NT2/D1 (cell line): ENCODE measurements at places on chromosomes 4 and X.
A peak's percentile ranks its signal among the peaks of the same experiment; 100 is the strongest.

- peak; percentile 47 for DNase-seq
These were observed 122.6 kb downstream of the SHISA3 start for GRCh38 chr4:42519803-42520417.

- no peak for DNase-seq
These were observed 50.3 kb upstream of the OTUD4 start for GRCh38 chr4:145230726-145231125.

DNA sequence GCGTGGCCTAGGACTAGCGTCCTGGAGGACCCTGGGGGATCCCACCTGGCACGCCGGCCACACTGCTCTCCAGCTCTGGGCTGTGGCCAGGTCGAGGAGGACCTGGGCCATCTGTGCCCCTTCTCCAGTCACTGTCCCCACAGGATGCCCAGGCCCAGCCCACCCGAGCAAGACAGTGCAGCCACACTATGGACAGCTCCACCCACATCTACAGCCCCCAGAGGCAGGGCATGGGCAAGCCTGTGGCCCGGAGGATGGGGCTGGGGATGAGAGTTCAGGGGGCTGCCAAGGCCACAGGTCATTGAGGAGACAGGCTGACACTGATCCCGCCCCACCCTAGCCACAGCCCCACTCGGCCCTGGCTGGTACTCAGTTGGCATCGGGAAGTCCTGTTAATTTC lies 30.3 kb downstream of the FAM53A start:
- no peak for DNase-seq

DNA sequence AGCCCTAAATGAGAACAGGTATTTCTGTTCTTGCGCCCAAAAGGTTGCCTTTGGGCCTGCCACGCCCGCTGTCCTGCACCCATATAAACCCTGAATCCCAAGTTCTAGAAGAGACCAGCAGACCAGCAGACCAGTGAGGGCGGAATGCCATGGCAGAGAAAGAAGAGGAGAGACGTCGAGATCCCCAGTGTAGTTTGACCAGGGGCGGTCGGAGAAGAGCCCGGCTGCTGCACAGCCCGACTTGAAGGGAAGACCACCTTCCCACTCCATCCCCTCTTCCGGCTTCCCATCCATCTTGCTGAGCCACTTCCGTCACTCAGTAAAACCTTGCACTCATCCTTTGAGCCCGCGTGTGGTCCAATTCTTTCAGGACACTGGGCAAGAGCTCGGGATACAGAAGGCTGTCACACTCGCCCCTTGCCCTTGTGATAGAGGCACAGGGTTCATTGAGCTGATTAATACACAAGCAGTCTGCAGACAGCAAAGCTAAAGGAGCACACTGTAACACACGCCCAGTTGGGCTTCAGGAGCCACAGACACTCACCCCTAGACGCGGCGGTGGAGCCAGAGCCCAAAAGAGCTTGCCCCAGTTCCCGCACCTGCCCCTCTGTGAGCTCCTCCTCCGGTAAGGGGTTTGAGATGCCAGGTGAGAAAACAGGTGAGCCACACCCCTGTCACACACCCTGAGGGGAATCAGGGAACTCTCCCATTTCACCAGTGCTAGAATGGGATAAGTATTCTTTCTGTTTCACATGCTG lies 230.8 kb downstream of the PCDH10 start:
- DNase-seq, result no peak

DNA sequence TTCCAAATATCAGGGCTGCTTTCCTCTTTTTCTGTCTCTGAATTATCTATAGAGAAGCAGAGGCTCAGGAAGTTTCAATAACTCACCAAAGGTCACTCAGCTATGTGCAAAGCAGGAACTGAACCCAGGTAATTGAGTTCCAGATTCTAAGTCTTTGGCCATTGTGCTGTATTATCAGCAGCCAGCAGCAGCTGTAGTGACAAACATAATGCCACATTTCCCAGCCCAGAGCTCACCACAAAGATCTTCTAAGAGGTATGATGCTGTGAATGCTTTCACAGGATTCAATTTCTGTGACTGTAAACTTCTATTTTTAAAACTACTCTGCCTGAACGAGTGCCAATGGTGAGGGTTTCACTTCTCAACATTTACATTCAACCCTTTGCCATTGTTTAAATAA lies 56.4 kb downstream of the SPOCK3 start:
- DNase-seq, result no peak

- DNase-seq, result no peak
These were observed 1328.3 kb downstream of the C4orf33 start for GRCh38 chr4:130424211-130424610.

DNA sequence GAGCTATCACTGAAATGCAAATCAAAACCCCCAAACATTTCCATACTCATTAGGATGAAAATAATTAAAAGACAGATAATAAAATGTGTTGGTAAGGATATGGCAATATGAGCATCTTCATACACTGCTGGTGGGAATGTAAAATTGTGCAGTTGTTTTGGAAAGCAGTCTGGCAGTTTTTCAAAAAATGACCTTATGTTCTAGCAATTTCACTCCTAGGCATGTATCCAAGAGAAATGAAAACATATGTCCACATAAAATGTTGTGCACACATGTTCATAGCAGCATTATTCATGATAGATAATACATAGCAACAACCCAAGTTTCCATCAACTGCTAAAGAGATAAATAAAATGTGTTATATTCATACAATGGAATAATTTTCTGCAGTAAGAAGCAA lies 14.8 kb upstream of the GPRASP2 start:
- DNase-seq, result no peak

DNA sequence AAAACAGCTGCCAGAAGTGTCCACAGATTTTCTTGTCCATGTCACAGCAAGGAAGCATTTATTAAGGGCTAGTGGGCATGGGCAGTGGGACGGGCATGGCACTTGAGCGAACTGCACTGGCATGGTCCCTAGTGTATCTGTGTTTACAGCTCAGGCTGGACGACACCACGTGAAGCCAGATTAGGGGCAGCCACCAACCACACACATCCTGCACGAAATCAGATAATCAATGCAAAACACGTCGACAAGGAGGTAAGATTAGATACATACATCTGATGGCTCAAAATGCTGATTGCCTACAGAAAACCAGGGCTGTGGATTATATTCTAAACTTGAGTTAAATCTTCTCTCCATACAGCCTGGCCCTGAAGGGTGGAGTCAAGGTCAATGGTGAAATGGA lies 103.8 kb upstream of the ATP6AP2 start:
- no peak for DNase-seq

GRCh38 chr4:142581881-142582280 lies 264.2 kb downstream of the INPP4B start:
- DNase-seq, result no peak

- no peak for DNase-seq
These were observed 78.2 kb downstream of the FAM47A start for GRCh38 chrX:34053931-34054330.

DNA sequence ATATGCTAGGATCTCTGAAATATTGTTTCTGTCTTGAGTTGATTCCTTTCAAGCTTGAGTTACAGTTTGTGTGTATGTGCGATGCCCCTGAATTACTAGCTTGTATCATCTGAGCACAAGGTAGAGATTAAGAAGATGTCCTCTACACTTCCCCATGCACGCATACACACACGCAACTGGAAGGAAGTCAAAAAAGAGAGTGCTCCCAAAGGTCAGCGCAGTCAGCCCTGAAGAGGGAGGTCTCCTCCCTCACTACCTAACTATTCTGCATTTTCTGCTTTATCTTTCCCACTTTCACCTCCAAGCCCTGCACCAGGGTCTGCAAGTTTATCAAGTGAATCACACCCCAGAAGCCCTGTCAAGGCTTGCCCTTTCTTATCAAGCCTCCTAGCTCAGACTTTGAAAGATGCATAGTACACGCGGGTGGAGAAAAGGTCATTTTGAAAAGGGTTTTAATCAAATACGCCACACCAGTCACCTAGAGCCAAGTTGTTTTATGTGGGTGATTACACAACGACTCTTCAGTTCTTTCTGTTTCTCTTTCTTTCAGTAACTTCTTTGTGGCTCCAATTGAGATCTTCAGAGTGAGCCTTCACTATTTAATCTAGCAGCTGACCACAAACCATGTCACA lies 127.7 kb downstream of the ASB9 start:
- no peak for DNase-seq

GRCh38 chr4:165873298-165874071 lies 448 bp downstream of the TLL1 start:
- no peak for DNase-seq

GRCh38 chr4:175453456-175453855 lies 358.6 kb downstream of the GPM6A start:
- no peak for DNase-seq

GRCh38 chr4:1855333-1856070 lies 454 bp downstream of the LETM1 start:
- no peak for DNase-seq

GRCh38 chr4:26433556-26433955 lies 56.7 kb downstream of the CCKAR start:
- no peak for DNase-seq

GRCh38 chr4:139374251-139374650 lies 72.0 kb upstream of the NDUFC1 start:
- no peak for DNase-seq

DNA sequence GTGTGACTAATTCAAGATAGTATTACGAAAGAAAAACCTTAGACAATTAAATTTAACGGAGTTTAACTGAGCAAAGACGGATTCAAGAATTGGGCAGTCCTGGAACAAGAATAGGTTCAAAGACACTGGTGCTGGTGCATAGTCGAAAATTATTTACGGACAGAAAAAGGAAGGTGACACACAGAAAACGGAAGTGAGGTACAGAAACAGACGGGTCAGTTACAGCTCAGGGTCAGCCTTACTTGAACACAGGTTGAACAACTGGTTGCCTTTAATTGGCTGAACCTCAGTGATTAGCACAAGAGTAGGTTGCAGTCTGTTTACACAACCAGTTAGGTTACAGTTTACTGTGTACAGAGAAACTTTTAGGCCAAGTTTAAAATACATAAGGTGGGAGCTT lies 31.5 kb downstream of the KLHL8 start:
- no peak for DNase-seq

DNA sequence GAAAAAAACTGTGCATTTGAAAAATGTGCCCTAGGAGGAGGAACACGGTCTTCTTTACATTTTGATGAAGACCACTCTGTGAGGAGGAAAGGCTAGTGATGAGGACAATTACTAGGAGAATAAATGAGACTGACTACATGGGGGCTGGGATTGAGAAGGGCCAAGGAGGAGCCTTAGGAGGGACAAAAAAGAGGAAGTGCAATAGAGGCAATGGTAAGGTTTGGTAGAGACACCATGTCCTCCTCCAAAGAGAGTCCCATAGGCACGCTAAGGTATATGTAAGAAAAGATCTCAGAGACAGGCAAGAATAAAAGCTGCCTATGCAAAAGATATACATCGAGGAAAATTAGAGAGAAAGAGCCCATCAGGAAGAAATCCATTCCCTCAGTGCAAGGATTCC lies 336.5 kb upstream of the SFRP2 start:
- no peak for DNase-seq

DNA sequence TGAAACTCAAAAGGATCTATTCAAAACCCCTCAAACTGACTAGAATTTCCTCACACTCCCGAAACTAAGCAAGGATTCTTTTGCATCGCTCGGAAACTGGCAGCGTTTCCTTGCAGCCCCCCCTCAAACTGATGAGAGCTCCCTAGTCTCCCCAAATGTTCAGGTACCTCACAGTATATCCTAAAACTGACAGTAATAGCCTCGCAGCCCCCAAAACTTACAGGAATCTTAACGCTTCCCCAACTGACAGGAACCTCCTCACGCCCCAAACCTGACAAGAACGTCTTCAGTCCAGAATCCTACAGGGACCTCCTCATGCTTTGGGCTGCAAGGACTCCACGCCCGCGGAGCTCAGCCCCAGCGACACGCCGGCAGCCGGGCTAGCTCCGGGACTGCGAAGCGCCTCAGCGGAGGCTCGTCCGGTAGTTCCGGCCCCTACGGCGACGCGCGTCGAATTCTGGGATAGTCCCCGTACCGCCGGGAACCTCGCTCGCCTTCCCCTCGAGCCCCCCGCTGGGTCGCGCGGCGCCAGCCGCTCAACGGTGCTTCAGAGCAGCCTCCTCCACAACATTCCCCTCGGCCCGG lies 640 bp downstream of the PHF8 start:
- peak; percentile 28 for DNase-seq

DNA sequence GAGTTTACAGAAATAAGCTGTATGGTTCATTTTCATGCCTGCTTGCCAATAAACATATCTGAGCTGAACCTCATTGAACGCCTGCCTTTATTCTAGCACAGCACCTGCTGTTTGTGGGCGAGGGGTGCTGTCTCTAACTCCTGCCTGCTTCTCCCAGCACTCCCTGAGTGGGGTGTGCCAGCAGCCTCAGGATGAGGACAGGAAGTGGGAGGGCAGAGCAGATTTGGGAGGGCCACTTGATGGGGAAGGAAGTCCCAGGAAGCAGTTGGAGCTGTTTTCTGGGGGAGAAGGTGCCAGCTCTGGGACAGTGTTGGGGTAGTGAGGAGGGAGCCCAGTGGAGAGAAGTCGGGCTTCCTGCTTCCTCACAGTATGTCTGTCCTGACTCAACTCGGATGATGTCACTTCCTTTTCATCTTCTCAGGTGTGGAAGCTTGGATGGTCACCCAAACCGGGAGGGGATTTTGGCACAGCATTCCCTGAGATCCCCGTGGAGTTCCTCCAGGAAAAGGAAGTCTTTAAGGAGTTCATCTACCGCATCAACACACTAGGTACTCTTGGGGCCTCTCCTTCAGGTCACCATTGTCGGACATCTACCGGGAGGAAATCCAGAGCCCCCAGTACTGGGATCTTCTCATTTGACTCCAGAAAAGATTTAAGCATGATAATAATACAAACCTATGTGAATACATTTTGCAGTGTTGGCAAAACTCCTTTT lies 29.0 kb upstream of the MSANTD1 start:
- no peak for DNase-seq

DNA sequence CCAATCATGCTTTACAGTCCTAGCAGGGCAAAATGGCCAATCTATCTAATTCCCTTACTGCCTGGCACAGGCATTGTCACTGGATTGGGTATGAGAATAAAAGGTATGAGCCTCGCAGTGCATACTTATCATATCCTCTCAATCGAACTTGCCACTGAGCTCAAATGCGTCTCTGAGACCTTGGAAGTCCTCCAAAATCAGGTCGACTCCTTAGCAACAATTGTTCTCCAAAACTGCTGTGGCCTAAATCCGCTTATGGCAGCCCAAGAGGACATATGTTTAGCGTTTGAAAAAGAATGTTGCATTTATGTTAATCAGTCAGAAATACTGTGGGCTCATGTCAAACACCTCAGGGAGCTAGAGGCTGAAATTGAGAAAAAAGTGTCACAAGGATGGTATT lies 69.7 kb downstream of the SPIN4 start:
- no peak for DNase-seq

DNA sequence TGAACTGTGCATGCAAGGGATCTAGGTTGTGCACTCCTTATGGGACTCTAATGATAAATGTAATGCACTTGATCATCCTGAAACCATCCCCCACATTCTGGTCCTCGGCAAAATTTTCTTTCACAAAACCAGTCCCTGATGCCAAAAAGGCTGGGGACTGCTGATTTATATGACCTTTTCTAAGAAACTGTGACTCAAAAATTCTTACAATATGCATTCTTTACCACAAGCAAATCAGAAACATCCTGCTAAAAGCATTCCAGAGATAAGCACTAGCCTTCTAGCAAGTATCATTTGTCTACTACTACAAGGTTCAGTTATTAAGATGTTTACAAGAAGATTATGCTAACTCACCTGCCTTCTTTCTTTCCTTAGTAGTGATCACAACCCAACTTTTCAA lies 166.5 kb upstream of the PCDH7 start:
- DNase-seq, result no peak
